ENCODE measurements at places on chromosomes 2 and 18.

- no peak for DNase-seq
These were observed 175.6 kb downstream of the PRKCE start for GRCh38 chr2:45826884-45827635.

GRCh38 chr18:30163573-30163972, 879.0 kb downstream of the DSC3 start:
- no peak for DNase-seq

DNA sequence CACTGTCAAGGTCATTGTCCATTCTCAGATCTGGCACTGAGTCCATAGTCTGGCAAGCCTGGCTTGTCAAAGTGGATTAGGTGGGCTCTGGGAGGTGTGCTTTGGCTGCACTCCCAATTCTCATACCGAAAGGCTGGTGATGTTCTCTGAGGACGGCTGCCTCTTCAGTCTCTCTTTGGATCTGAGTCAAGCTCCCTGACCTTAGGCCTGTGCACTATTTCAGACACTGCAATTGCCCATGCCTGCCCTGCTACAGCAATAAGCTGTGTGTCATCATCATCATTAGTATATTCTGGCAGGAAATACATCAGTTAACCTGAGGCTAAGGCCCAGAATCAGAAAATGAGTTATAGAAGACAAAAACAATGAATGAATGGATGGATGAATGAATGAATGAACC, 1.6 kb upstream of the SLC5A7 start:
- DNase-seq: no peak

DNA sequence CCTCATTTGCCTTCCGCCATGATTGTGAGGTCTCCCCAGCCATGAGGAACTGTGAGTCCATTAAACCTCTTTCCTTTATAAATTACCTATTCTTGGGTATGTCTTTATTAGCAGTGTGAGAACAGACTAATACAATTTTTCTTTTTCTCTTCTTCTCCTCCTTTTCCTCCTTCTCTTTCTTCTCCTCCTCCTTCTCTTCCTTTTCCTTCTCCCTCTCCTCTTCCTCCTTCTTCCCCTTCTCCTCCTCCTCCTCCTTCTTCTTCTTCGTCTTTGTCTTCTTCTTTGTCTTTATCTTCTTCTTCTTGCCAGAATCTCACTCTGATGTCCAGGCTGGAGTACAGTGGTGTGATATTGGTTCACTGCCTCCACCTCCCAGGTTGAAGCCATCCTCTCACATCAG, 20.2 kb downstream of the SKA1 start:
- DNase-seq: no peak

DNA sequence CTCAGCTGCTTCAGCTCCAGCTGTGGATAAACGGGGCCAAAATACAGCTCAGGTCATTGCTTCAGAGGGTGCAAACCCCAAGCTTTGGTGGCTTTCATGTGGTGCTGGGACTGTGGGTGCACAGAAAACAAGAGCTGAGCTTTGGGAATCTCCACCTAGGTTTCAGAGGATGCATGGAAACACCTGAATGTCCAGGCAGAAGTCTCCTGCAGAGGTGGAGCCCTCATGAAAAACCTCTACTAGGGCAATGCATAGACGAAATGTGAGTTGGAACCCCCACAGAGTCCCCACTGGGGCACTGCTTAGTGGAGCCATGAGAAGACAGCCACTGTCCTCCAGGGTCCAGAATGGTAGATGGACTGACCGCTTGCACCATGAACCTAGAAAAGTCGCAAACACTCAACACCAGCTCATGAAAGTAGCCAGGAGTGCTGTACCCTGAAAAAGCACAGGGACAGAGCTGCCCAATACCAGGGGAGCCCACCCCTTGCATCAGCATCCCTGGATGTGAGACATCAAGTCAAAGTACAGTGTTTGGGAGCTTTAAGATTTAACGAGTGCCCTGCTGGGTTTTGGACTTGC, 147.9 kb upstream of the SOX11 start:
- DNase-seq: no peak

DNA sequence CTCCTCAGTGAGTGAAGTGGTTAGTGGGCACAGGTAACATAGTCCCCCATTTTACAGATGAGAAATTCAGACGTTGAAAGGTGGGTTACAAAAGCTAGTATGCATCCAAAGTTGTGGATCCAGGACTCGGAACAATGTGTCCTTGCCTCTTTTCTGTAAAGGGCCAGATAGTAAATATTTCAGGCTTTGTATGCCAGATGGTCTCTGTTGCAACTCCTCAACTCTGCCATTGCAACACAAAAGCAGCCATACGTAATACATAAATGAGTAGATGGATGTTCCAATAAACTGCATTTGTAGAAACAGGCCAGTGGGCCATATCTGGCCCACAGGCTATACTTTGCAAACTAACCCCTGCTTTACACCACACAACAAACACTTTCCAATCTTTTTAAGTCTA, 166.6 kb upstream of the PKDCC start:
- DNase-seq: no peak

- no peak for DNase-seq
These were observed 114.8 kb upstream of the SLC38A11 start for GRCh38 chr2:165070076-165070475.

Measured in CD4-positive, alpha-beta T cell treated with Interleukin-6 at 100 ng/mL for 8 hours (primary cell).